ENCODE measurements at places on chromosomes 3 and 15.

DNA sequence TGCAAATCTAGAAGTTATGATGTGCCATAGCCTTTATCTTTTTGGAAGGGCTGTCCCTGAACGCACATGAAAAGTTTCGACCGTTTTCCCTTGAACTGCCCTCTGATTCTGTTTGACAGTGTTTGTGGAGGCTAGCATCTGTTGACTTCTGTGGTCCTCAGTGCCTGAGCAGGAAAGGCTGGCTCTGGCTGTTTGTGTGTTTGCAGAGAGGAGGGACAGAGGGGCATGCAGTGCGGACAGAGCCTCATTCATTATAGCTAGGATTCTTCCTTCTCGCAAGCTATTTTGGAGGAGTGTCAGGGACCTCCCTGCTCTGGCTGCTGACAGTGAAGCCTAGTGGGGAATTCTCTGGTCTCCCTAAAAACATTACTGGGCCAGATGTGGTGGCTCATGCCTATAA is 64.5 kb downstream of the CDAN1 start:
- DNase-seq, result peak; percentile 43

DNA sequence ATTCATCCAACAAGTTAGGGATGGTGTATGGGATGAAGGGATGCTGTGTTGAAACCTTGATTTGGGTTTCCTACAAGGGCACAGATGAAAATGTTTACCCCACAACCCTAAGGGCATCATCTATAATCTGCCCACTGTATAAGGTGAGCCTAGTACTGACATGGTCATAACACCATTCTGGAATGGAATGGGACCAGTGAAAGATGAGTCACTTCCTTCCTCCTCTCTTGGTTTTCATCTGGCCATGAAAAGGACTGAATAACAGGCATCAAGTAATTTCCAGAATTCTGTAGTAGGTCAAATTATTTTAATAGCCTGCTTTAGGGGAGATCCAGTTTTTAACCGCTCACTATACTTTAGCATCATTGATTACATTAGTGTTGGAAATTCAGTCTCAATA is 538.6 kb downstream of the NR2F2 start:
- DNase-seq, result no peak

DNA sequence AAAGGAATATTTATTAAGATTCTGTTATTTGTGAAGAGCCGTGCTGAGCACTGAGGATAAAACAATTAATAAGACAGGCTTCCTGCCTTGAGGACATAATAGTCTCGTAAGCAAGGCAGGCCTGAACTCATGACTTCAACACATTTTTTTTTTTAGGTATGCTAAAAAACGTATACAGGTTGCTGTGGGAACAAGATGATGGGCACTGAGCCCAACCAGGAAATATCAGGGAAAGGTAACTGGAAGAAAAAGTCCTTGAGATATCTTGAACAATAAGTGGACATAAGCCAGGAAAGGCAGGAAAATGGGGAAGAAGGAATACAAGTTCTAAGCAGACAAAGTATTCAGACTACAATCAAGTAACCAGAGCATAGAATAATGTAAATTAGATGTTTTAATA is 26.1 kb downstream of the CERS3 start:
- DNase-seq, result no peak

DNA sequence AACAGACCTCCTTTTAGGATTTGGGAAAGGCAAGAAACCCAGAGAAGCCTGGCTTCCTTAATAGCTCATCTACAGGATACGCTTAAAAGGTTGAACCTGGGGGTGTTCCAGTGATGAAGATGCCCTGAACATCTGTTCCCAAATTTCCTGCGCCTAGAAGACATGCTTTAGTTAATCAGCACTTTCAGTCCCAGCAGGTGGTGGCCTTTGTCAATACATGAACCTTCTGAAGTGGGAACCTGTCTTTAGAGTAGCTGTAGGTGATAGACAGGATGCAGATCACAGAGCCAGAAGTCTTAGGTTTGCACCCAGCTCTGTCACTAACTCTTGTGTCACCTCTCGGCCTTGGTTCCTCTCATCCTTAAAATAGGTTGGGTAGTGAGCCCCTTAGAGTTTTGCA is 149.7 kb upstream of the SYNPR start:
- DNase-seq, result no peak

DNA sequence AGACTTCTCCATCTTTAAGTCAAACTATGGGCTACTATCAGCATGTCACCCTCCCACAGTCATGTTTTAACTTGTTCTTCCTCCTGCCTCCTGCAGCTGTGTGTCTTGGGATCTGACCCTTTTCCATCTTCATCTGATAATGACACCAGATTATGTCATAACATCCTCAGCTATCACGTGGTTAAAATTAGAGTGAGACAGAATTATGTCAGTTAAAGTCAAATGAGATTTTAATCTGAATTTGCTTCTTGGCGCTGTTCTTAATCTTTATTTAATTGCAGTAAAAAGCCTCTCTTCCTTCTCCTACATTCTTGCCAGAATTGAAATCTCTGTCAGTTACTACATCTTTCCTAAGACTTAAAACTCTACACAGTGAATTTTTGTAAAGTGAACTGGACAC is 107.2 kb downstream of the ARPP21 start:
- DNase-seq, result no peak

DNA sequence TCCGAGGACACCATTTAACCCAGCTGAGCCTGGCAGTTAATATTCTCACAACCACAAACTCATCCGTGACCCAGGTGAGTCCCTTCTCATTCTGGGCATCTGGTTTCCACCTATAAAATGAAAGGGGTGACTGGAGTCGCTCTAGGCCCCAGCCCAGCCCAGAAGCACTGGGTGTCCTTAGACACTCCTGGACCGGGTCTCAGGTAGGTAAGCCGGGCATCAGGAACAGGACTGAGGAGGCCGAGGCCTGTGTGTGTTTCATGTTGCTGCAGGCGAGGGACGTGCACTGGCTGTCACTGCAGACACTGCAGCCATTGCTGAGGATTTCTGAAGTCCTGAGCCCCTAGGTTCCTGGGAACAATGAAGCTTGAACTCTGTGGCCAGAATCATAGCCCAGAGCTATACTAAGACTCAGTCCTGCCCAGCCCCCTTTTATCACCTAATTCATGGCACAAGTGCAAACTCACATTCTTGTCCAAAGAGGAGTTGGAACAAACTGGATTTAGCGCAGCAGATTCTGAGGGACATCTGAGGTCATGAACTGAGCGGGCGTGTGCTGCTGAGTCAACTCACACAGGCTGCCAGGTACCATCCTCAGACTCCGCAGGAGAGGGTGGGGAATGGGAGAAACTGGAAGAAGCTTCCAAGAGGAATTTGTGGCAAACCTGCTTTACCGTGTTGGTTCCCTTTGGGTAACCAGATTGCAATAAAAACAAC is 184.9 kb downstream of the FAM43A start:
- DNase-seq, result peak; percentile 84

GRCh38 chr3:169628567-169628966 is 34.9 kb downstream of the MECOM start:
- DNase-seq, result no peak

- DNase-seq, result no peak
These were observed 79.8 kb downstream of the ABHD5 start for GRCh38 chr3:43770426-43771103.

DNA sequence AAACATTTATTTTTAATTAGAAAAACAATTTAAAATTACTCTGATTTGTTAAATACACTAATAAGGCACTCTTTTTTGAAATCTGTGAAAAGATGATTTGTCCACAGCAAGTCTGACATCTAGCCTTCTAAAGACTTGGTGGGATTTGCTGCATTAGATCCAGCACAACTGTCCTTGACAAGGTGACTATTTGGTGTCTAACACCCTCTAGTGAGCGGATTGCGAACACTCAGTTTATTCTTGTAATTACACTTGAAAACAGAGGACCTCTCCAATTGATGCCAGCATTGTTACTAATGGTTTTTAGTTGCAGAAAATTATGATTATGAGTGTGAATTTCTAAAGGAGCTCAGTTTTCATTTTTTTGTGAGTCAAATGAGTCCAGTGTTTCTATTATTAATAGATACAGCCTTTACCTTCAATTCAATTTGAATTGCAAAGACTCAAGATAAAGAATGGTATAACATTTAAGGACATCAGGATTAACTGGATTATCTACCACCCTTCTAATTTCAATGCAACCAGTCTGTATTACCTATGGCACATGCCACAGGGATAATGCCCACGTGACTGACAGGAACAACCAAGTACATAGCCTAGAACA is 29.7 kb upstream of the STRIT1 start:
- peak; percentile 66 for DNase-seq

DNA sequence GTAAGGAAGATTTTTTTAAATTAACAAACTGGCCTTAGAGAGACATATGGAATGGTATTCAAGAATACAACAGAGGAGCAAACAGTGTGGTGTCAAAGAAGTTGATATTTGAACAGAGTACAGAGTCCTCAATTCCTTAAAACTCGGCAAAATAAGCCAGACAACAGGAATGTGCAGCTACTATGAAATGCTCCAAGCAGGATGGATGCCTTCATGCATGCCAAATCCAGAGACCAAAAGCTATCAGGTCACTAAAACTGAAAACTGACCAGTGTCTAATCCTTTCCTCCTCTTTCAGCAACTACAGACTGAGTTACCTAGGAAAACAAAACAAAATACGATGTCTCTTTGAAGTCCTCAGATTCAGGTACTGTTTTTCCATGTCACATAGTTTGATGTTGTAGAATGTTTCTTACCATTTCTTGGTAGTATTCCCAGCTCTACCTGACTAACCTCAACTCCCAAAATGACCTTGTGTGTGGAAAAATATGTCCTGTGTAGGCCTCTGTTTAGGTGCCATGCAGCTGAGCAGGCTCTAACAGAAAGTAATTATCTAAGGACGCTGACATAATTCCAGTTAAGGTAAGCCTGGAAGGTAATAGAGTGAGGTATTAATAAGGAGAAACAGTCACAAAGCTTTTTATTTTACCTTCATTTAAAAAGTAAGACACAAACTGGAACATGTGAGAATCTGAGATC is 46.9 kb downstream of the TBL1XR1 start:
- DNase-seq, result no peak

GRCh38 chr3:178054471-178054870 is 481.8 kb upstream of the KCNMB2 start:
- no peak for DNase-seq

DNA sequence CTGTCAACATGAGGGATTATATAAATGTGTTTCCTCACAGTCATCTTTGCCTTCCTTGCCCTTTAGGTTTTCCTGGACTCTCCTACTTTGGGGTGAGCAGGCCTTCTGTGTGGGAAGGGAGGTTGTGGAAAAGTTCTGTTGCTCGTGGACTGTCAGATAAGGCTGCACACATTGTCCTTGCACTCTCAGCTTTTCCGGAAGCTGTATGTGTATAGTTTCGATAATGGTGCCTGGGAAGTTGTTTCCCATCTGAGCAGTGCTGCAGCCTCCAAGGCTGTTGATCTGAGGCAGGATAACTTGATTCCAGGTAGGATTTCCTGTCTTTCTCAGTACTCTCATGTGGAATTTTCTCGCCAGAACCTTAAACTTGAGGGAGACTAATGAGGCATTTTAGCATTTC is 297.8 kb upstream of the AZI2 start:
- no peak for DNase-seq

DNA sequence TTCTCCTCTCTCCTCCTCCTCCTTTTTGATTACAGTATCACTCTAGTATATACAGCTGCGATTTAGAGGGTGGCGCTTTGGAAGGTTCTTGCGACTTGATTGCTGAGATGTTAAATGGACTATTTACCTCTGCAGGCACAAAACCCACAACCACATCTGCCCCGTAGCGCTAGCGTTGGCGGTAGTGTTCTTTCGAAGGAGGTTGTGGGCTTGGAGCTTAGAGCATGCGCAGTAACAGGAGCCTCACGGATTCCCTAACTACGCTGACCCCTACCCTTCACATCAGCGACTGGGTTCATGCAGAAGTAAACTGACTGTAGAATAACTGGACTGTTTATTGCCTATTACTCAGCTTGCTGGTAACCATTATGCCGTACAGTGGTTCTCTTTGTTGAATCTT is 58.0 kb downstream of the CGGBP1 start:
- DNase-seq, result peak; percentile 78

DNA sequence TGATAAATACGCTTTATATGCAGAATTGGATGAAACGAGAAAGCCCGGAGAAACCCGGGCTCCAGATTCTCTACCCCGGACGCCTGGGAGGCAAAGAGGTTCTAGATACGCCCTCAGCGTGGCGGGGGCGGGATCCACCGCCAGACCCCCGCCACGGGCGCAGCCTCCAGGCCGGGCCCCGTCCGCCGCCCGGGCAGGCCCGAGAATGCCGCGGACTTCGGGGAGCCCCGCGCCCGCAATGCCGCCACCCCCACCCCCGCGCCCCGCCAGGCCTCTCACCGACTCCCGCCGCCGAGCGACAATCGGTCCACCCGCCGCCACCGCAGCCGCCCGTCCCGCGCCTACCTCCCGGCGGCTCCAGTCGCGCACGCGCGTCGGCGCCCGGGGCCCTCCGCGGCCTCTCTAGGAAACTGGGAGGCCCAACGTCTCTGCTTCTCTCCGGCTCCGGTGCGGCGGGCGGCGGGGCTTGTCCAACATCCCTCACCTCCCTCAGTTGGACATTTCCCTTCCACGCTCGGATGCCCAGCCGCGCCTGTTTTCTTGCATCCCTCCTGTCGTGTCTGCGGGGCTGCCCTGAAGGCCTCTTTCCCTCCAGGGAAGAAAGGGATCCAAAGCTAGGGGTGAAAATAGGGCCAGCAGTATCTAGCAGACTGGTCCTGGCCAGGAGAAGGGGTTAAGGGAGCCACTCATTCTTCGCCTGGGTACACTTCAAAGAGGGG is at the start of gene ZNF445:
Gene ZNF445 (minus strand): TSS at position 359 of the 719 bp plus-strand sequence. CDS start 22,121 bp downstream, outside the sequence.
- DNase-seq, result peak; percentile 88

- no peak for DNase-seq
These were observed 3.8 kb downstream of the PRR23E start for GRCh38 chr3:127196466-127197299.

GRCh38 chr3:112647122-112647521 is 6.2 kb upstream of the CCDC80 start:
- DNase-seq, result peak; percentile 92

- DNase-seq, result no peak
These were observed 85.9 kb upstream of the FNDC3B start for GRCh38 chr3:171953301-171954022.

GRCh38 chr15:80636675-80637074 is 58.4 kb upstream of the ABHD17C start:
- DNase-seq, result no peak

All from islet precursor cell (in vitro differentiated cells).